ENCODE measurements at places on chromosomes 2 and 18. TPM values are rescaled to one million over a fixed set of nuclear protein-coding genes. Genes with fewer than 3 reads are reported as not detected.
A peak's percentile ranks its signal among the peaks of the same experiment; 100 is the strongest.

DNA sequence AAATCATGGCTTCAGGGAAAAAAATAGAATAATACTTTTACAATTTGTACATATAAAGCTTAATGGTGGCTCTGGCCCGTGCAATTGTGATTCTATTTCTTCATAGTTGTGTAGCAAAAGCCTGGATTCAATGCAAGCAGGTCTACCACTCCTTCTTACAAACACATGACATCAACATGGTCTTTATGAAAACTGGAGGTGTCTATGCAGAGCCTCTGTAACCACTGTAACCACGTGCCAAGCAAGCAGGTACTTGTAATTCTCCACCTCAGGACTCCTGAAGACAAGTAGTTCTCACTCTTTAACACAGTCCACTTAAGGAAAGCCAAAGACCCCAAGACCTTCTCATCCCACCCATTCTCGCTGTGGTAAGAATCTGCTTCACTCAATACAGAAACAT, 62.6 kb downstream of the METTL4 start:
- no peak for DNase-seq

The REG3A gene
- total RNA-seq, result not detected

The GPBAR1 gene
- total RNA-seq, result 3.7 TPM

The CD207 gene
- total RNA-seq, result not detected

DNA sequence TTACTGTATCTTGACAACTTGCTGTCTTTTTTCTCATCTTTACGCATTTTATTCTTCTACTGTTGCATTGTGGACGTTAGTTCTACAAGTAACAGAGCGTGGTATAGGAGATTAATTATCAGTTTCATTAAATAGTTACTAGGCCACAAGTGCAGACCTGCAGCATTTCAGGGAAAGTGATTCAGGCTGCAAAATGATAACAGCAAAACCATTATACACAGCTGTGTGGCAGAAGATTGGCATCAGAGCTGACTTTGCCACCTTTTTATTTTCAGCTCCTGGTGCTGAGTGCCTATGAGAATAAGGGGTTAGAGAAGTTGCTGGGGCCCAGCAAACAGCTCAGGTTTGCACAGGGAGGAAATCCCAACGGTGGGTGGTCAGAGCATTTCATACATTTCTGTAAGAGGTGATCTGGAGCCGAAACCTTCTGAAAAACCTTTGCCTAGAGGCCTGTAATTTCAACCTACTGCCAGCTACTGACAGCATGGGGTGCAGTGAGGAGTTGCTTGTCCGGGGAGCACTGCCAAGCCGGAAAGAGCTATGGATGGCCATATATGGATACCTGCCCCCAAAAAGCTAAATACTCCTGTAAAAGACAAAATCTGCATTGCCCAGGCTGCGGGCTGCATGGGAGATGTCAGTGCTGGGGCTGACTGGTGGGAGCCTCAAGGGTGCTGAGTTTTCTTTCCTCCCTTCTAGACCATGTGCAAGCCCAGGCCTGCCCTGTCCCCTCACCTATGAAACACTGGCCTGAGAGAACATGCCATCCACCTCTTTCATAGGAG, 2.7 kb upstream of the CCBE1 start:
- DNase-seq, result no peak

DNA sequence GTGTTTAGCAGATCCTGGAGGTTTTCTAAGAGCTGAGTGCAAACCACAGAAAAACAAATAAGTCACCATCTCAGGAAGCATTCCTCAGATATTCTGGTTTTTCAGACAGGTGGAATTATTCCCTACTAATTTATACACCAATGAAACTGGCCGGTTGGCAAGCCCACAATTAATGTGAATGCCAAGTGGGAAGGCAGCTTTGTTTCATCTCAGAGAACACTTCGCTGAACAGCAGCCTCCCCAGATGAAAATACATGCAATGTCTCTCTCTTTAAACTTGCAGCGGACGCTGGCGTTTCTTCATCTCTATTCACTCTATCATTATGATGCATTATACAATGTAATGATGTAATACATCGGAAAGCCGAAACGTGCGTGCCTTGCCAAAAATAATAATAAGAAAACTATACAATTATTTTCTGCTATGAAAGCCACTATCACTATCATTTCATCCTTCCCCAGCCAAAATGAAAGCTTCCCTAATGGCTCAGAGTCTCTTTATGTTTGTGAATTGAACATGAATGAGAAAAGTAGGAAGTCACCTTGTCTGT, 649.4 kb downstream of the BCL11A start:
- DNase-seq, result no peak

DNA sequence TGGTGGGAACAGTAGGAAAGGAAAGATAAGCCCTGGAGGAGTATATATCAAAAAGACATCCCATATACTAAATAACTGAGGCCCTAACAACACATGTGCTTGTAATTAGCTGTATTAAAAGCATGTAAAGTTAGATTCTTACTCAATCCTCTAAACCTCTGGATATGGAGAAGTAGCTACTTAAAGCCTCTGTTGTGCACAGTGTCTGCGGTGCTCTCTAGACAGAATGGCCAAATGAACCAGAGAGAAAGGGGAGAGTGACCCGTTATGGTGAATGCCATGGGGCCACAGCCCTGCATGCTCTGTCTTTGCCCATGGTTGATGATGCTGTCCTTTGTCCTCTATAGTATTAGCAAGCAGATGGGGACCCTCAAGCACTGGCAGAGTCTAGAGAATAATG, 104.4 kb upstream of the SLC8A1 start:
- no peak for DNase-seq

- DNase-seq, result no peak
Measured at GRCh38 chr18:79396431-79397246, 909 bp downstream of the NFATC1 start.

The CNGA3 gene
- 3.4 TPM for total RNA-seq

The ALK gene
- total RNA-seq, result 0.09 TPM

DNA sequence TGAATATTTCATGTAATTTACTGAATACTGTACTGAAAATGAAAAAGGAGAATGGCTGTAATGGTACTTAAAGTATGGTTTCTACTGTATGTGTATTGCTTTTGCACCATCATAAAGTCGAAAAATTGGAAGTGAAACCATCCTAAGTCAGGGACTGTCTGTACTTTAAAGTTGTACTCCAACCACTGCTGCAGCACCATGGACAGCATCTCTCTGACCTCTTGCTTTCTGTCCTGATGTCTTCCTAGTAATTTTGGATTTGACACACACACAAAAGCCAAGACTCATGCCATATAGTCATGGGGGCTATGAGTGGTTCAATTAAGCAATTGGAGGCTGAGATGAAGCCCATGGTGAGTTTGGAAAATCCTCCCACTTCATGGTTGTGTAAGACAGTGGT, 256.3 kb upstream of the PKDCC start:
- DNase-seq, result no peak

- DNase-seq, result no peak
Measured at GRCh38 chr18:10928772-10929373, 220.5 kb downstream of the PIEZO2 start.

The AP1S3 gene
- total RNA-seq, result 5.0 TPM

The LCT gene
- 0.09 TPM for total RNA-seq

The ANKRD36 gene
- total RNA-seq, result 32.1 TPM

The TEX51 gene
- total RNA-seq, result not detected

The MYO5B gene
- 179 TPM for total RNA-seq

The GAD1 gene
- not detected for total RNA-seq

The ARHGEF4 gene
- 0.94 TPM for total RNA-seq

The DNAH6 gene
- total RNA-seq, result 1.2 TPM

The CELF4 gene
- 0.72 TPM for total RNA-seq

The LIPG gene
- total RNA-seq, result 13.3 TPM

GRCh38 chr18:70243131-70243929, 37.8 kb upstream of the RTTN start:
- DNase-seq, result peak; percentile 71

The PDE11A gene
- 3.2 TPM for total RNA-seq

The IER3IP1 gene
- 9.4 TPM for total RNA-seq

- DNase-seq, result no peak
Measured at GRCh38 chr2:41040782-41041520, 589.1 kb upstream of the SLC8A1 start.

The GPR39 gene
- total RNA-seq, result 11.6 TPM

DNA sequence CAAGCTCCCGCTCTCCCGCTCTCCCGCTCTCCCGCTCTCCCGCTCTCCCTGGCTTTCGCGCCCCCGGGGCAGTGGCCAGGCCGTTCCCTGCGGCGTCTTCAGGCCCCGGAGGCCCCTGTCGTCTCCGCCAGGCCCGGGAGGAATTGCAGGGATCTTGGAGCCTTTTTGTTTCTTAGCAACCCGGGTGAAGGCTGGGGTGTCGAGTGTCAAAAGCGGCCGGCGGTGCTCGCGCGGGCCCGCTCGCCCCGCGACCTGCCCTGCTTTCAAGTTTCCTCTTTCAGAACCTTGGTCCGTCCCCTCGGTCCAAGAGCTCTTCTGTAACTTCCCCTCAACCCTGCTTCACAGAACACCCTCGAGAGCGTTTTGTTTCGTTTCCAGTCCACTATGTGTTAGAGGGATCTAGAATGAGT, 1.4 kb downstream of the RNF138 start:
- DNase-seq, result peak; percentile 57

DNA sequence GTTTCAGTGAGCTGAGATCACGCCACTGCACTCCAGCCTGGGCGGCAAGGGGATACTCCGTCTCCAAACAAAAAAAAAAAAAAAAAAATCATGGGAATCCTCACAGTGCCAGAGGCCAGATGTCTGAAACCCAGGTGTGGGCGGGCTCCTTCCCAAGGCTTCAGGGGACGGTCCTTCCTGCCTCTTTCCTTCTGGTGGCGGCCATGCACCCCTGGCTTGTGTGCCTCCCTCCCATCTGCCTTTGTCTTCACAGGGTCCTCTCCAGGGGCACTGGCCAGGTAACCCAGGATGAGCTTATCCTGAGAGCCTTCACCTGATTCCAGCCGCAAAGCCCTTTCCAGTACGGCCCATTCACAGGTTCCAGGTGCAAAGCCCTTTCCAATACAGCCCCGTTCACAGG, 40.9 kb upstream of the GPC1 start:
- DNase-seq, result peak; percentile 5

- DNase-seq, result no peak
Measured at GRCh38 chr2:213084261-213084660, 67.2 kb downstream of the IKZF2 start.

GRCh38 chr2:173590276-173590861, 235.7 kb downstream of the CDCA7 start:
- no peak for DNase-seq

Data from mucosa of descending colon (tissue), 3 donors.